ENCODE measurements at places on chromosomes 12 and 14.

DNA sequence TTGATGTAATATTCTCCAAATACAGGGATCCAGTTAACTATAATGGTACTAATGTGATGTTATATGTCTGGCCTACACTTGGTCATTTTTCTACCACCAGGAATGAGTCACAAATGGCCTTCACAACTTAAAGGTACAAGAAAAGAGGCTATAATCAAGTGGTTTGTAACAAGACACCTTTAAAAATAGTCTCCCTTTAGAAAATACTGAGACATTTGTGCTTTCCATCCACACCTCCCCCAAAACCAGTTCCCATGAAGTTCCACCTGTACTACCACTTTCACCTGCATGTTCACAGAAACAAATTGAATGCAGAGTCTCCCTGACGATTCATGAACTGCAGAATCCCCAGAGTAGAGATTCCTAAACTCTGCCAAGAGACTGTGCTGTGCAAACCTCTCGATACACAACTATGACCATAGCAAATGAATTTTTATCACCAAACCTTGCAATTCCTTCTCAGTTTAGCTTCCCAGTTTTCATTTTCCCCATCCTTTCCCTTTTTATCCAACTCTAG, 6.0 kb downstream of the BTG1 start:
- no peak for DNase-seq

DNA sequence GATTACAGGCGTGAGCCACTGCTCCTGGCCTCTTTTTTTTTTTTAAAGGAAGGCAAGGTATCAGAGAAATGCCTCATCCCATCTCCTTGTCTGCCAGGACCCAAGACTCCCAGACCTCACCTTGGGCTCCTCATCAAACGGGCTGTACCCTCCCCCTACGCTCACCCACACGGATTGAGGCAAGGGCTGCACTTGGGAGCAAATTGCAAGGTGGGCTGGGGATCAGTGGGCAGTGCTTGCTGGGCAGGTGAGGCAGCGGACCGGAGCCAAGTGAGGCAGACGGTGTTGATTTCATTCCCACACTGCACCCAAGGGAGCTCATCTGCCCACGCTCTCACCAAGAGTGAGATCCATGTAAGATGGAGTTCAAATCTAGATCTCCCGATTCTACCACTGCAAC, 41.0 kb upstream of the DICER1 start:
- DNase-seq: no peak

GRCh38 chr14:25122843-25123242, 72.9 kb upstream of the STXBP6 start:
- DNase-seq: no peak

GRCh38 chr12:106001837-106002218, 136.9 kb downstream of the NUAK1 start:
- DNase-seq: no peak

DNA sequence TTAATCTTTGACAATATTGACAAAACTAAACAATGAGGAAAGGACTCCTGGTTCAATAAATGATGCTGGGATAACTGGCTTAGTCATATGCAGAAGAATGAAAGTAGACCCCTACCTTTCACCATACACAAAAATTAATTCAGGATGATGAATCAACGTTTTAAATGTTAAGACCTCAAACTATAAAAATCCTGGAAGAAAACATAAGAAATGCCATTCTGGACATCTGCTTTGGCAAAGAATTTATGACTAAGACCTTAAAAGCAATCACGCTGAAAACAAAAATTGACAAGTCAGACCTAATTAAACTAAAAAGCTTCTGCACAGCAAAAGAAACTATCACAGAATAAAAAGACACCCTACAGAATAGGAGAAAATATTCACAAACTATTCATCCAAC, 97.4 kb downstream of the LMNTD1 start:
- DNase-seq: no peak

DNA sequence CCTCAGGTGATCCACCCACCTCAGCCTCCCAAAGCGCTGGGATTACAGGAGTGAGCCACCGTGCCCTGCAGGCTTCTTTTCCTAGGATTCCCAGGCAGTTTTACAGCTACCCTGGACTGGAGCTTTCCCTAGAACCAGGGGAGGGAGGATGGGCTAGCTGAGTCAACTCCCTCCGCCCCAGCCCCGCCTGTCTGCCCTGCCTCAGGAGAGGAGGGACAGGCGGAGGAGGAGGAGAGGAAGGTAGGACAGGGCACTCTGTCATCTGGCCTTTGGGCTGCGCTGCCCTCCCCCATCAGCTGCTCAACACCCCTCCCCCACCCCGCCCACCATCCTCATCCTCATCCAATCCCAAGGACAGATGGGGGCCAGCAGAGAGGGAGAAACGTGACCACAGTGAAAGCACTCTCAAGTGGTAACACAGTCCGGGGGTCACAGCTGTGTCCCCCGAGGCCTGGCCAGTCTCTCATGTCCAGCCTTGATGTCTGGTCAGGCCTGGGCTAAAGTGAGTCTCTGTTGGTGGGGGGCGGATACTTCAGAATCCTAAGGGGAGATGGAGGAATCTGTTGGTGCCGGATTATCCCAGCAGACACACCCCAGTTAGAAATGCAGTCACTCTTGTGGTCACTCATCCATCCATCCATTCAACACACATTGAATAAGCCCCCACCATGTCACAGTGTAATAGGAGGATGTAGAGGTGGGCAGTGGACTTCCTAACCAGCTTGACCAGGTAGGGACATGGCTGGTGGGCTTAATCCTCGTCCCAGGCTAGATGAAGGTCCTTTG, 12.3 kb downstream of the FIGNL2 start:
- no peak for DNase-seq

Data from hematopoietic multipotent progenitor cell treated with erythropoietin and hydrocortisone succinate and interleukin-3 and kit ligand, for 17 days (in vitro differentiated cells).